ENCODE measurements at places on chromosomes 6 and 20.

GRCh38 chr6:109076377-109076776, 18.3 kb downstream of the SESN1 start:
- DNase-seq, result no peak

GRCh38 chr6:125821825-125822281, 31.1 kb downstream of the NCOA7 start:
- DNase-seq, result no peak

DNA sequence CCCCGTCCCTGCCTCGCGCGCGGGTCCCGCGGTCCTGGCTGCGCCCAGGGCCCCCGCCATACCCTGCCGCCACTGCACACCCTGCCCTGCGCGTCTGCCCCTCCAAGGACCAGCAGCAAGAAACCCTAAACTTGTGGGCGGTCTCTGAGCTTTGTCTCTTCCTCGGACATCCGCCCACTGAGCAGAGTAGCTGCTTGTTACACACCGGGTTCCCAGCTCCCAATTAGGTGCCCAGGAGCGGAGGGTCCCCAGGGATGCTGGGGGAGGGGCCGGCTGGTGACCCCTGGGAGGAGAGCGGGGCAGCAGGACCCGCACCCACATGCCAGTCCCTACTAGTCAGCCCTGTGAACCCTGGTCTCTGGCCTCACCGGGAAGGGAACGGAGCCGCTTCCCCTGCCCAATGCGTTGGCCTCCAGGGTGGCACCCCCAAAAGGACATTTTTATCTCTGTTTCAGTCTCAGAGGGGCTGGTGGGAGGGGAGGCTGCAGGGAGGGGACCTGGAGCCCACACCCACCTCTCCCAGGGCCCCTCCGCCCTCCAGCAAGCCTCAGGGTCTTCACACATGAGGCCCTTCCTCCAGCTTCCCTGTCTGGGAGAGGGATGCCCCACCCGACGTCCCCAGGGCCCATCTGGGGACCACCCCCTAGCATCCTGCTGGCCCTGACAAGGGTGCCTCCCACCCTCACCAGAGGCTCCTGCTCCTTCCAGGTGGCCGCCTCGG, 10.5 kb downstream of the STMN3 start:
- no peak for DNase-seq

DNA sequence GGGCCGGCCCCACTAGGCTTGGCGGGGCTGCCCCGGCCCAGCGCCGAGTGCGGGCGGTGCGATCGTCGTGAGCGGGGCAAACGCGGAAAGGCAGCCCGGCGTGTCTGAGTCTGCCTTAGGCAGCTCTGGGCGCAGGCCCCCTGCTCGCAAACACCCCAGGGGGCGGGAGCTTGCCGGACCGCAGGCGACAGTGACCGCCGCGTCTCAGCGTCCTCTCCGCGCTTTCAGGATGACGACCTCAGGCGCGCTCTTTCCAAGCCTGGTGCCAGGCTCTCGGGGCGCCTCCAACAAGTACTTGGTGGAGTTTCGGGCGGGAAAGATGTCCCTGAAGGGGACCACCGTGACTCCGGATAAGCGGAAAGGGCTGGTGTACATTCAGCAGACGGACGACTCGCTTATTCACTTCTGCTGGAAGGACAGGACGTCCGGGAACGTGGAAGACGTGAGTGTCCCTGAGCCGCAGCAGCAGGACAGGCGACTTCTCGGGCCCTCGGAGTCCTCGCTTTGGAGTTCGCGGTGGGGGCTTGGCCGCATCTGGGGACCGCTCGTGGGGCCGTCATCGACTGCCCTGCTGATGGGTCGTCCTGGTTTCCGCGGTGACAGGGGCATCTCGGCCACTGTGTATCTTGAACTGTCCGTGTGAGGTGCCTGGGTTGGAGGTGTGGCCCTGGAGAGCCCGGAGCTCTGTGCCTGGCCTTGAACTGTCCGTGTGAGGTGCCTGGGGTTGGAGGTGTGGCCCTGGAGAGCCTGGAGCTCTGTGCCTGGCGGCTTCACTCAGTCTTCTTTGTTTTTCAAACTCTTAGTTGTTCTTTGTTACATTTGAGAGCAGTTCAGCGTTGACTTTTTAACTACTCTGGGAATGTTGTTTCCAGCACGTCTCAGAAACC, 786 bp downstream of the ADRM1 start:
- DNase-seq, result no peak

DNA sequence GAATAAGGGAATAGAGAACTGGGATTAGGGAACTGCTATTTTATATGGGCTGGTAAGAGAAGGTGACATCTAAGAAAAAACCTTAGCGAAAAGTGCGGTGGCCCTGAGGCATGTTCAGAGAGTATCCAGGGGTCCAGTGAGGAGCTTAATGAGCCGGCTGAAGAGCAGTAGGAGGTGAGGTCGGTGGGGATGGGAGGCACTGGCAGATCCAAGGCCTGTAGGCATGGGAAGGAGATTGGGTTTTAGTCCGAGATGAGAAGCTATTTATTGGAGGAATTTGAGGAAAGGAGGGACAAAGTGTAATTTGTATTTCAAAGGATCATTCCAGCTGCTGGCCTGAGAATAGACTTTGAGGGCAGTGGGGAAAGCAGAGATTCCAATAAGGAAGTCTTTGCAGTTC, 123.8 kb downstream of the QKI start:
- no peak for DNase-seq

GRCh38 chr6:37868447-37868825, 48.9 kb downstream of the ZFAND3 start:
- no peak for DNase-seq

DNA sequence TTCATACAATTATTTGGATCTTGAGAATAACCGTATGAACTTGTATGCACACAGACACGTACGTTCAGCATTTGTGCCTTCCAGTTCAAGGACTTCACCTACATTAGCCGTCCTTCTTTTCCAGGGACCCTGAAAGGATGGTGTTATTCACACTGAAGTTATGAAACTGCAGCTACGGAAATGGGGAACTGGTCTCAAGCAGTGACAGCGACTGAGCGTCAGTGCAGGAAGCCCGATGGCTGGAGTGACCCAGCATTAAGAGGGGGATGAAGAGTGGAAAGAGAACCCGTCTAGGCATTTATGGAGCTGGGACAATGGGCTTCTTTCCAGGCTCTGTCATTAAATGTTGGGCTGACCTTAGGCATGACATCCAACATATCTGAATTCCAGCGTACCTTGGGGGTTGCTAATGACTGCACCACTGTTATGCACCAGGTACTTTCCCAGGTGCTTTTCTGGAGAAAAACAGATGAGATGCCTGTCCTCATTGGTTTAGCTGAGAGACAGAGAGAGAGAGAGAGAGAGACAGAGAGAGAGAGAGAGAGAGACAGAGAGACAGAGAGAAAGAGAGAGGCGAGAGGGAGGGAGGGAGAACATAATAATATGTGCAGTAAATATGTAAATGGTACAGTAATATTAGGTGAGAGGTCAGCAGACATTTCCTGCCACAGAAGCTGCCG, 204.7 kb upstream of the EXOC2 start:
- no peak for DNase-seq

- no peak for DNase-seq
Observed at GRCh38 chr6:125340991-125341390, 39.2 kb upstream of the HDDC2 start.

- no peak for DNase-seq
Observed at GRCh38 chr20:33444797-33445560, 1.4 kb upstream of the SNTA1 start.

- no peak for DNase-seq
Observed at GRCh38 chr6:119614138-119614537, 264.6 kb upstream of the MAN1A1 start.

GRCh38 chr20:22630701-22631100, 46.3 kb upstream of the FOXA2 start:
- DNase-seq, result no peak

DNA sequence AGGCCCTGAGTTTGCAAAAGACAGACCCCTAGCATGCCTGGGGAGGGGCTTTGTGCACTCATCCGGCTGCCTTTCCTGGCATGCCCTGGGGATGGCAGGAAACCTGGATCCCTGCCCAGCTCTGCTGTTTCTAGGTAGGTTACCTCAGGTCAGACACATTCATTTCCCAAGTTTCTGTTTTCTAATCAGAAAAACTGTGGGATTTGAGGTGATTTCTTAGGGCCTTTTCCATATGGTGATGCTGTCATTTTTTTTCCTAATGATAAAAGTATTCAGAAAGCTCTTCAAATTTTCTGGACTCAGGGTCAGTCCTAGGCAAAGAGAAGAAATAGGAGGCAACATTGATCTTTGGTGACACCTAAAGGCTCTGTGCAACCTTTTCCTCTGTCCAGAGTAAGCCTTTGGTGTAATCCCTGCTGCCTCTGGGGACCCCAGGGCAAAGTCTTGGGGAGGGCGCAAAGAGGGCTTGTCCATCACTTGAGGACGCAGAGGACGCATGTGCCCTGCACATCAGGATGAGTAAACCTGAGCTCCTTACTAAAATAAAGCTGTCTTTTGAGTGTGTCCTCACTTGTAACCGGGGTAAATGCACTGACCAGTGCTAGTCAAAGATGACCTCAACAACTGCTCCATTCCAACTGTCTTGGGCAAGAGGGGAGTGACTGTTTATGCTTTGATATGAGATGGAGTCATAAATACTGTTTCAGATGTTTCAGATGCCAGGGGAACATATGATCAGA, 13.5 kb upstream of the TRAM2 start:
- no peak for DNase-seq

DNA sequence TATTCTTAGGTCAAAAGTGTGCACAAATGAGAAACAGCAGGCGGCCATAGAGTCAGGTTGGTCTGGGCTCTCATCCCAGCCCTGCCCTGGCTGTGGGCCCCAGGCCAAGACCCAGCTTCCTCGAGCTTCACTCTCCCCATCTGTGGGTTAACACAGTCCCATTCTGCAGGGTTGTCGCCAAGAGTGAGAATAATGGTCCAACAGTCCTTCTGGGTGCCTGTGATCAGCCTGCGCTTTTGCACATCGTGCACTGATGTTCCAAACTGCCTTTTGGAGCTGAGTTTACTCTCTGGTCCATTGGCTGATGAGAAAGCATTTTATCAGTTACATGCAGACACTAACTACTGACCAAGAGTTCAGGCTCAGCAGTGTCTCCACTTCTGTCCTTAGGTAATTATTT, 82.6 kb downstream of the INSM1 start:
- DNase-seq, result no peak

GRCh38 chr6:43298565-43299337, 691 bp downstream of the SLC22A7 start:
- DNase-seq, result no peak
